ENCODE measurements at places on chromosomes 11 and 22. TPM values are rescaled to one million over a fixed set of nuclear protein-coding genes. Genes with fewer than 3 reads are reported as not detected.

MGAT3 gene
- total RNA-seq: 0.58 TPM

OR51B2 gene
- not detected for total RNA-seq

GRK3 gene
- total RNA-seq: 0.49 TPM

IRF7 gene
- 33.5 TPM for total RNA-seq

SYT9 gene
- total RNA-seq: 0.09 TPM

LRRC32 gene
- 14.5 TPM for total RNA-seq

APOA4 gene
- not detected for total RNA-seq

CSTPP1 gene
- total RNA-seq: 8.1 TPM

KCNJ11 gene
- total RNA-seq: 182 TPM

OR8K1 gene
- not detected for total RNA-seq

STIM1 gene
- 132 TPM for total RNA-seq

NRGN gene
- total RNA-seq: not detected

USP2 gene
- total RNA-seq: 19.4 TPM

CARD16 gene
- total RNA-seq: 1.5 TPM

RAB3IL1 gene
- total RNA-seq: 3.9 TPM

C11orf21 gene
- total RNA-seq: 0.10 TPM

SUSD2 gene
- 1.3 TPM for total RNA-seq

MS4A7 gene
- 2.5 TPM for total RNA-seq

MS4A15 gene
- total RNA-seq: not detected

APOC3 gene
- total RNA-seq: 19.3 TPM

SLC22A25 gene
- not detected for total RNA-seq

GGTLC2 gene
- not detected for total RNA-seq

OR52I2 gene
- not detected for total RNA-seq

CTSD gene
- 917 TPM for total RNA-seq

UPB1 gene
- total RNA-seq: 0.20 TPM

CEP126 gene
- 0.63 TPM for total RNA-seq

MS4A6E gene
- total RNA-seq: not detected
